ENCODE measurements at places on chromosomes 16 and 17.

GRCh38 chr17:67239597-67239996 is 5.4 kb downstream of the HELZ start:
- DNase-seq, result peak; percentile 79

- DNase-seq, result peak; percentile 85
These were observed 4.0 kb upstream of the IL17C start for GRCh38 chr16:88634141-88634993.

GRCh38 chr17:45265821-45266220 is 3.9 kb upstream of the SPATA32 start:
- peak; percentile 73 for DNase-seq

DNA sequence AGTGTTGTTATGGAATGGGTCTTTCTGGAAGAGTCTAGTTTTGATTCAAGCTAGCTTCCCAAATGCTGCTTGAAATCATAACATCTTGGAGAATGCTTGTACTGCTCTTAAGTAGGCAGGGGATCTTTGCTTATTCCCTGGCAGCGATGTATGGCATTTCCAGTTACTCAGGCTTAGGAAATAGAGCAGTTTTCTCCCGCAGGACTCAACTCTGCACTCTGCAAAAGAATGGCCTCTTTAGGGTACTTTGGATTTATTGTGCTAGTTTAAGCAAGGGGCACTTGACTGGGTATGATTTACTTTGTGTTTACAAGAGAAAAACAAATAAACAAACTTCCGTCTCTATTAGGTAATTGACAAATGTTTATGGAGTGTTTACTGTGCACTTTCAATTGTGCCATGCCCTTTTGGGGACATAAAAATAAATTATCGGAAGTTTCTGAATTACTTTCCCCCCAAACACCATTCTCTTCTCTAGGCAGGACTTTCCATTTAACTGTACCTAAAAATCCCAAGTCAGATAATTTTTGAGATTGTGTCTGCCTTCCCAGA is 164.0 kb downstream of the MAP2K6 start:
- DNase-seq, result no peak

DNA sequence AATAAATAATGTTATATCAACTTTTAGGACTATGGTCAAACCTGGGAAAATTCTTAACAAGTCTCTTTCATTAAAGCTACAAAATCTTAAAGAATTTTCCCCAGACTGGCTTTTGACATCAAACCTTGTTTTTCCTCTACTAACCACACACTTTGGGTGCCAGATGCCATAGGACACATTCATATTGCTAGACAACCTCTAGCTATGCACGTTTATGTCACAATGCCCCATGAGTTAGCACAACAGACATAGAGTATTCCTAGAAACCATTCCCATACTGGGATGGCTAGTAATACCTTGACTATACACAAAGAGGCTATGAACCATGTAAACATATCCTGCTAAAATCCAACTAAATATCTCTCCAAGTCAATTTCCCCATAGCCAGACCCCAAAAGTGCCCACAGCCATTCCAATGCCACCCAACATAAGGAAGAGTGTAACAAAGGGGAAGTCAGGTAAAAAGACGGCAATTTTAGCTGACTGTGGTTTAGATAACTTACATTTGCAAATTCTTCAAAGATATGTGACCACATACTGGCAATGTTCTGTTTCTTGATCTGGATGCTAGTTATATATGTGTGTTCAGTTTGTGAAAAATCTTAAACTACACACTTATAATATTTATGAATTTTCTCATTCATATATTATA is 23.4 kb downstream of the SMURF2 start:
- DNase-seq, result no peak

Measured in mesenchymal stem cell (in vitro differentiated cells and primary cell).